Heart left ventricle (tissue), 16 donors: ENCODE measurements at places on chromosomes 12 and 14.

- H3K4me3 ChIP-seq, result no peak overlapping the region
- H3K36me3 ChIP-seq, result no peaks in the 10 kb centered on the region
- no peak overlapping the region for H3K27ac ChIP-seq
Observed at GRCh38 chr14:84065811-84066210, 1464.1 kb upstream of the FLRT2 start.

DNA sequence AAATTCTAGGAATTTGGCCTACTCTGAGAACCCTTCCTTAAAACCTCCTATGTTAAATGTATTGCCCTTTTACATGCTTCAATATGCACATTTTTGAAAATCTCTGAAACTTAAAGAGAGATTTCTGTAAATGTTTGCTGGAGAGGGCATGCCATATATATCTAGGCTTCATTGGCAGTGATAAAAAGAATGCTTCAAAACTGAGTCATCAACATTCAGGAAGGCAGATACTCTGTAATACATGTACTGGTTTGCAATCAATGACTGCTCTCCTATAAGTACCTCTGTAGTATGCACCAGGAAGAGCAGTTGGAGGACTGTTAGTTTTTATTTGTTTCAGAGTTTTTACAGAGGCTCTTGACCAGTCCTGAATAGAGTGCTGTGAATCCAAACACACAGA is 739.9 kb downstream of the SLC16A7 start:
- no peaks in the 10 kb centered on the region for H3K27me3 ChIP-seq
- H3K4me3 ChIP-seq, result no peak overlapping the region
- H3K36me3 ChIP-seq, result no peaks in the 10 kb centered on the region
- no peaks in the 10 kb centered on the region for H3K4me1 ChIP-seq
- DNase-seq, result no peak

GRCh38 chr12:74483057-74483456 is 54.6 kb upstream of the ATXN7L3B start:
- H3K27me3 ChIP-seq, result no peaks in the 10 kb centered on the region
- no peak overlapping the region for H3K4me3 ChIP-seq
- H3K36me3 ChIP-seq, result no peaks in the 10 kb centered on the region
- no peak for DNase-seq
- H3K27ac ChIP-seq, result no peak overlapping the region

GRCh38 chr12:80776706-80777105 is 60.0 kb downstream of the MYF5 start:
- H3K27me3 ChIP-seq, result no peaks in the 10 kb centered on the region
- no peaks in the 10 kb centered on the region for H3K36me3 ChIP-seq
- H3K4me3 ChIP-seq, result no peak overlapping the region
- H3K27ac ChIP-seq, result no peak overlapping the region
- peaks cover 7% of the 10 kb centered on the region for H3K4me1 ChIP-seq

- H3K27me3 ChIP-seq, result peaks cover 68% of the 10 kb centered on the region
- H3K27ac ChIP-seq, result no peak overlapping the region
- no peak overlapping the region for H3K4me3 ChIP-seq
- no peaks in the 10 kb centered on the region for H3K36me3 ChIP-seq
Observed at GRCh38 chr12:52257074-52257551, 17.3 kb upstream of the KRT86 start.

DNA sequence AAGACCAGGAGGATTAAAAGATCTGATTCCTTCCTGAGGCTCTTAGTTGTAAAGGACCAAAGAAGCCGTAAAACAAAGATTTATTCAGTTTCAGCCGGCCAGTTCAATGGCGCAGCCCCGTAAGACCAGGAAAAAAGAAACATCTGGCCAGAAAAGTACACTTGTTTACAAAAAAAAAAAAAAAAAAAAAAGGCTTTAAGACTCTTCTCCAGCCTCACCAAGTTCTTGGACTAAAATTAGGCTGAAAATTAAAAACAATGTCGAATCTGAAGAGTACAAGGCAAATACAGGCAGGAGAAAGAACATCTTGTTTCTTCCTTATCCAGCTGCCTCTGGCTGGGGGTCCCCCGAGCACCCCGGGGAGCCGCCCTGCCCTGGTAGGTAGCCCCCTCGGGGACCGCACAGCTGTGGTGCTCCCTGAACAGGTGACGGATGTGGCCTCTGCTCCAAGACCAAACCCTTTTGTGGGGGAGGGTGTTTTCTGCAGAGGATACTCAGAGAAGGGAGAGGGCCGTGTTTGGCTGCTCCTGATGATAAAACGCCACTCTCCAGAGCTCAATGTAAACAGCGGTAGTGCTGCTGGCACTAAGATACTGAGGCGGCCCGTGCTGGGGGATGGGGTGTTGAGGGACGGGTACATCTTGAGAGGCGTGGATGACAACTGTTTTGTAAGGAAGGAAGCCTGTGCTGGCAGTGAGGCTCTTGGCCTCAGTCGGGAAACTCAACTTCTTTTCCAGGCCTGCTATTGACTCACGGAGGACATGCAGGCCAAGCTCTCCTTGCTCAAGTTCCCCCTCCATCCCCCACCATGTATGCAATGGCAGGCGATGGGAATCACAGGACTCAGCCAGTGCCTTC is 201.0 kb upstream of the DIO3 start:
- H3K27me3 ChIP-seq, result no peaks in the 10 kb centered on the region
- no peaks in the 10 kb centered on the region for H3K36me3 ChIP-seq
- DNase-seq, result no peak
- no peaks in the 10 kb centered on the region for H3K4me1 ChIP-seq

DNA sequence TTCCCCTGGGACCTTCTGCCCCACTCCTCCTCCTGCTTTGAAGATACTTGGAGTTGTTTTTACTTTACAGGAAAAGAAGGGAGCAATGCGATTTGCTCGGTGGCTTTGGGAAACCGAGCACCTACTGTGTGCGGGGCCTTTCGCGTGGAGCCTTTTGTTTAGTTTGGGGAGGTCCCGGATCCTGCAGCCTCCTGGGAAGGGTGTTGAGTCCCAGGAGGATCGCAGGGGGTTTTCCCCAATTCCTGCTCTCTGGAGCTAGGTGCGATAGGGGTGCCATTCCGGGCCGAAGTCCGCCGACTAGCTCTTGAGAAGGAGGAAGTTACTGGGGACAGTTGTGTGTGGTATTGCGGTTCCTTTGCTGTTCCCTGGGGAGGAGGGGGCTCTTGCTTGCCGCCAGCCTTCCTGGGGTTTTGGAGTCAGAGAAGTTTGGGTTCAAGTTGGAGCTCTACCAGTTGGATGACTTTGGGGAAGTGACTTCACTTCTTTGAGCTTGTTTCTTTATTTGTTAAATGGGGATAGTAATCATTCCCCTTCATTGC is 1.1 kb downstream of the BRI3BP start:
- H3K4me3 ChIP-seq, result peak overlapping the region; percentile 45
- no peaks in the 10 kb centered on the region for H3K27me3 ChIP-seq
- peaks cover 14% of the 10 kb centered on the region for H3K4me1 ChIP-seq
- no peaks in the 10 kb centered on the region for H3K36me3 ChIP-seq
- H3K27ac ChIP-seq, result no peak overlapping the region
- peak; percentile 25 for DNase-seq
